ENCODE measurements at places on chromosomes 7 and 10. TPM values are rescaled to one million over a fixed set of nuclear protein-coding genes. Genes with fewer than 3 reads are reported as not detected.

Gene IGFBP1
- 885 TPM for polyA plus RNA-seq

Gene GDF10
- polyA plus RNA-seq: 0.03 TPM

Gene PEX1
- 16.6 TPM for polyA plus RNA-seq

Gene DEPP1
- polyA plus RNA-seq: 270 TPM

Gene SLC25A40
- 12.9 TPM for polyA plus RNA-seq

Gene GPR37
- polyA plus RNA-seq: not detected

Gene VSTM4
- not detected for polyA plus RNA-seq

Gene TAF5
- 3.8 TPM for polyA plus RNA-seq

Gene CUX1
- polyA plus RNA-seq: 17.8 TPM

Gene GDF2
- polyA plus RNA-seq: not detected

Gene BET1
- polyA plus RNA-seq: 33.7 TPM

Gene CYP2W1
- polyA plus RNA-seq: 19.5 TPM

Gene PGAM2
- 0.18 TPM for polyA plus RNA-seq

Gene UPP1
- polyA plus RNA-seq: 9.8 TPM

Gene TMEM254
- 39.0 TPM for polyA plus RNA-seq

Gene AASS
- 11.6 TPM for polyA plus RNA-seq

Gene CPN1
- polyA plus RNA-seq: 35.1 TPM
